ENCODE measurements at places on chromosomes 7 and 10.

DNA sequence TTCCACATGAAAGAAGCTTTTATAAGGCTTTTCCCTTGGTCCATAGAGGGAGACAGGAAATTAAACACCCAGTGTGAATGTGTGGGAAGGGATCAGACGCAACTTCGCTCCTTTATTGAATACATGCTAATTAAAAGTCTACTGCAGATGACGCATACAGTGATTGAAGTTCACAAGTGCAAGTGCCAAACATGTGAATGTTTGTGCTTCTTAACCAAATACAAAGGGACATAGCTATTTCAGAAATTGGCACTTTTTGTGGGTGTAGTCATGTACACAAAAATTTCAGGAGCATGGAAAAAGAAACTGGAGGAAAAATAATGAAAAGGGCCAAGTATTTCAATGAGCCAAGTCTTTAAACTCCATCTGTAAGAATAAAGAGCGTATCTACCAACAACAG, 283.7 kb downstream of the SKAP2 start:
- DNase-seq = no peak

GRCh38 chr10:93436591-93437085, 45.5 kb downstream of the MYOF start:
- no peak for DNase-seq

DNA sequence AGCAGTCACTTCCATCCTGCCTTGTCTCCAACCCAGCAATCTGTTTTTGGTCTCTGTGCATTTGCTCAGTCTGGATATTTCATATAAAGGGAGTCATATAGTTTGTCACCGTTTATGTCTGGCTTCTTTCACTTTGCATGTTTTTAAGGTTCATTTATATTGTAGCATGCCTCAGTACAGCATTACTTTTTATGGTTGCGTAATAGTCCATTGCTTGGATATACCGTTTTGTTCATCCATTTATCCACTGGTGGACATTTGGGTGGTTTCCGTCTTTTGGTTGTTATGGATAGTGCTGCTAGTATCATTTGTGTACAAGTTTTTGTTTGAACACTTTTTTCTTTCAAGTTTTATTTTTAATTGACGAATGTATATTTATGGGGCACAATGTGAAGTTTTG, 18.2 kb downstream of the TBC1D12 start:
- no peak for DNase-seq

GRCh38 chr7:81161451-81162075, 242.7 kb upstream of the SEMA3C start:
- DNase-seq = no peak

DNA sequence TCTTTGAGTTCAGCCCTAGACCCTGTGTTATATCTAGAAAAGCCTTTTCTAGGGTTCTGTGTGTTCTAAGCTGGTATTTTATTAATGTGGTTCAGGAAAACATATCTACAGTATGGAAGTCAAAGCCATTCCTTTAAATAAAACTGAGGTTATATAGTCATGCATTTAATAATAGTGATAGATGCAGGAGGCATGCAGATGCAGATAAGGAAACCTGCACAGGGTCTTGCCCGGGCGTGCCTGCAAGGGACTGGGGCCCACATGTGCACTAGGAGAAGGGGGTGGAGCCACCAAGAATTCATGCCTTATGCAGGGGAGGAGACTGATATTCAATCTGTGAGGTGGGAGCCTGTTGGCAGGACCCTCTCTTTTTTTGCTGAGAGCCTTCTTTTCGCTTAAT, 171.5 kb downstream of the PRPF18 start:
- DNase-seq = no peak

- no peak for DNase-seq
Measured at GRCh38 chr10:114026189-114027040, 17.3 kb upstream of the ADRB1 start.

GRCh38 chr7:1124816-1125602, 35.0 kb downstream of the ZFAND2A start:
- no peak for DNase-seq

DNA sequence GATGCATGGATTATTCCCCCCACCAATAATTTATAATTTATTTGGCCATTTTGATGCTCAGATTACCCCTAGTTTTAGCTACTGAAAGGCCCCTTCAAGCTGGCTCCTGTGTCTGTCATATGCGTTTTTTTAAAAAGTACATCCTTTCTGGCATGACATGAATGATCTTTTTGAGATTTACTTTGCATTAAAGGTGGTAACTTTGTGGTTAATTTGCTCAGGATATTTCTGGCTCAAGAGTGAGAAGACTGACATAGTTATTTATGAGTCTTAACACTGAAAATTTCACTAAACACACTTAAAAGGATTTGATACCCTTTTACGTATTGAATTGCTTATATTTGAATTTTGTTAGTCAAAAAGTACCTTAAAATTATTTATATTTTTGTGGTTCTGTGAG, 5.4 kb downstream of the SMC3 start:
- no peak for DNase-seq

DNA sequence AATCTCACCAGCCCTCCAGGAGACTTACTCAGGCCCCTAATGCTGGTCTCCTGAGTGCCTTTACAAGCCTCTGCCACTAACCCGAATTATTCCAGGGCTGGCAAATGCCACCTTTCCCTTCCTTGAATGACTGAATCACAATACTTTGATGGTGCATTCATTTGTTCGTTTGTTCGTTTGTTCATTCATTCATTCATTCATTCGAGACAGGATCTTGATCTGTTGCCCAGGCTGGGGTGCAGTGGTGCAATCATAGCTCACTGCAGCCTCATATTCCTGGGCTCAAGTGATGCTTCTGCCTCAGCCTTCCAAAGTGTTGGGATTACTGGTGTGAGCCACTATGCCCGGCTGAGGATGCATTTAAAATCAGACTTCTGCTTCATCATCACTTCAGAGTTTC, 6.0 kb downstream of the ZNF12 start:
- DNase-seq = no peak

- no peak for DNase-seq
Measured at GRCh38 chr10:22657024-22657423, 57.4 kb downstream of the PIP4K2A start.

- DNase-seq = no peak
Measured at GRCh38 chr10:71127104-71127503, 85.3 kb upstream of the UNC5B start.

DNA sequence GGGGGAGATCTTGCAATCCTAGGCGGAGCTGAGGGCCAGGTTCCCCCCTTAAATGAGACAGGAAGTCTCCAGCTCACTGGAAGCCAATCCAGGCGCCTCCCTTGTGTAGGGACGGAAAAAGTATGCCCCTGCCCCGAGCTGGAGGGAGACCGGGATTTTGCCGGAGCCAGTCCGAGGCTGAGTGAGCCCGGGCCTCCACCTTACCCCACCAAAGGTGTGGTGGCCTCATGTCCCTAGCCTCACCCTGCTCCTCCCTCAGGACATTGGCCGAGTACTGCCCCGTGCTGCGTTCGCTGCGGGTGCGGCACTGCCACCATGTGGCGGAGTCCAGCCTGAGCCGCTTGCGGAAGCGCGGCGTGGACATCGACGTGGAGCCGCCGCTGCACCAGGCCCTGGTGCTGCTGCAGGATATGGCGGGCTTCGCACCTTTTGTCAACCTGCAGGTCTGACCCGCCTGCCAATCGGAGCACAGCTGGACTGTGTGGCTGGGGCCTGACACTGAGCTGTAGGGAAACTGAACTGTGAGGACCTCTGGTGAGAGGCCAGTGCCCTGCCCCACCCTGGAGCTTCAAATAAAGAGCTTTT, 2.0 kb downstream of the FBXL15 start:
- DNase-seq = no peak

DNA sequence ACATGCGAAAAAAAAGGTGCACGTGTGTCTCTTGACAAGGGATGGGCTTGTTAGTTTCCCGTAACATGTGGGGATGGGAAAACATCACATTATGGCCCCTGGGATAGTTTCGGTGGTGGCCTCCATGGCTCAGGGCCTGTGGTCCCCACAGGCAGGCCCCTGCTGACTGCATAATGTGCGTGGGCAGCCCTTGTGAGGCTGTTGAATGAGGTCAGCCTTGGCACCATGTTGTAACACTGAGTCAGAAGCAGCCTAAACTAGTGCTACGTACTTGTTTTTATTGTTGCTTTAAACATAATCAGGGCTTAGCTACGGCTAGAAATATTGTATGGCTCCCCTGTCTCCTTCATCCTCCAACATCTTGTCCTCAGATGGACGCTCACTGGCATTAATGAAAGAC, 80.6 kb downstream of the BEND7 start:
- no peak for DNase-seq

DNA sequence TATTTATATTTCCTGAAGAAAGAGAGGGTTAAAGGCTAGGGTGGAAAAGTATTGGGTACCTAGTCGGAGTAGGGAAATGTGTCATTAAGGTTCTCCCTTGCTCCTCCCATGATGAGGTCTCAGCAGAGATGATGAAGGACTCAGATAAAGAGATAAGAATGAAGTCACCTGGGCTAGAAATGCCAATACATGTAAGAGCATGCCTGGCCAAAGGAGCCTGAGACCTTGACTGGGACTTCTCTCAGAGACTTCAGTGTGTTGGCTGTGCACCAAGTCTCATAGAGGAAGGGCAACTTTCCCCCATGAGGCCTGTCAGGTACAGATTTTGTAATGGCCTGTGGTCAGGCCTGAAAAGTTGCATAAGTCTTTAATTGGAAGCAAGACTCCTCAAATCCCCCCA, 361.0 kb upstream of the CDC14C start:
- DNase-seq = no peak

DNA sequence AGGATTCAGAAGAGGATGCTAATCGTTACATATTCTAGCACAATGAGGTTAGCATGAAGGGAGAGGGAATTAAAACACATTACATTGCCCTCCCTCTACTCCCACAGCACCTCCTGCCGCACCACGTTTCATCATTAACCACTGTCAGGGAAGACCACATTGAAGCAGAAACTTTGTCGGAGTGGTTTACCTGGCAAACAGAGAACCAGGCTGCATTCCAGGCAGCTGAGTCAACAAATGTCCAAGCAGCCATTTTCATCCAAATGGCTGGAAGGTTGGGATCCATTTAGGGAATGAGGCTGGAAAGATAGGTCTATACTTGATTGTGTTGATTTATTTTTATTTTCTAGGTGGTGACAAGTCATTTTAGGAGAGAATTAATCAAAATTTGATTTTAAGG, 273.6 kb downstream of the DYNC1I1 start:
- peak; percentile 73 for DNase-seq

GRCh38 chr10:16519908-16520861, 1.5 kb downstream of the C1QL3 start:
- no peak for DNase-seq

GRCh38 chr10:117619707-117620405, 77.3 kb downstream of the EMX2 start:
- DNase-seq = no peak

GRCh38 chr10:11197266-11197712, 179.6 kb downstream of the CELF2 start:
- DNase-seq = no peak

DNA sequence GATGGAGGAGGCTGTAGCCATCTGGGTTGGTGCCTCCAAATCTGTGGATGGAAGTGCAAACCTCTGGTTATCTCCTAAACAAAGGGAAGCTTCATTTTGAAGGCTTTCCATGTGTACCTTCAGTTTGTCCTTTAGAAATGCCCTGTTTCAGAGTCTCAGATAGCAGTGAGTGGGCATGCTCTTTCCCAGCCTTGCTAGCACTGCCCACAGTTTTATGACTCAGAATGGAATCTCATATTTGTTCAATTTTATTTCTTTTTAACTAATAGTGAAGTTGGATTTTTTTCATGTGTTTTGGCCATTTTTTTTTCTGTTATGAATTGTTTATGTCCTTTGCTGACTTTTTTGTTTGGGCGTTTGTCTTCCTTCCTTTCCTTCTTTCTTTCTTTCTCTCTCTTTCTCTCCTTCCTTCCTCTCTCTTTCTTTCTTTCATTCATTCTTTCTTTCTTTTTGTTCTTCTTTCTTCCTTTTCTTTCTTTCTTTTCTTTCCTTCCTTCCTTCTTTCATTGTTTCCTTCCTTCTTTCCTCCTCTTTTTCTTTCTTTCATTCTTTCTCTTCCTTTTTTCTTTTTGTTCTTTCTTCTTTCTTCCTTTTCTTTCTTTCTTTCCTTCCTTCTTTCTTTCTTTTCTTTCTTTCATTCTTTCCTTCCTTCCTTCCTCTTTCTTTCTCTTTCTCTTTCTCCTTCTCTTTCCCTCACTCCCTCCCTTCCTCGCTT, 25.6 kb downstream of the PRF1 start:
- no peak for DNase-seq

GRCh38 chr7:38321515-38321944, 48.1 kb upstream of the TARP start:
- DNase-seq = no peak

DNA sequence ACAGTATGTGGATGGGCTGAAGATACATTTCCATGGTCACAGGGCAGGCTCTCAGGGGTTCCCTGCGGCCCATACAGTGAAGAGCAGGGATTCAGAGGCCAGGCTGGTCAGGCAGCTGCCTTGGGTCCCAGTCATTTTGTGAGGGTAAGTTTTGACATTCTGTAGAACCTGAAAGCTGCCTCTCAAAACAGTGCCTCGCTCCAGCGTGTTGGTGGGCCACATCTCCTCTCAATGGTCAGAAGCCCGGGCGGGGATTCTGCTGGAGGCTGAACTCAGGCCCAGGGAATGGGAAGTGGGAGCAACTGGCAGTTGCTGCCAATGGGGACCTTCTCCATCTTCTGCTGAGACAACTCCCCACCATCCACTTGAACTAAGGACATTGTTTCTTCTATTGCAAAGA, 190.0 kb downstream of the PTPN20 start:
- DNase-seq = no peak

DNA sequence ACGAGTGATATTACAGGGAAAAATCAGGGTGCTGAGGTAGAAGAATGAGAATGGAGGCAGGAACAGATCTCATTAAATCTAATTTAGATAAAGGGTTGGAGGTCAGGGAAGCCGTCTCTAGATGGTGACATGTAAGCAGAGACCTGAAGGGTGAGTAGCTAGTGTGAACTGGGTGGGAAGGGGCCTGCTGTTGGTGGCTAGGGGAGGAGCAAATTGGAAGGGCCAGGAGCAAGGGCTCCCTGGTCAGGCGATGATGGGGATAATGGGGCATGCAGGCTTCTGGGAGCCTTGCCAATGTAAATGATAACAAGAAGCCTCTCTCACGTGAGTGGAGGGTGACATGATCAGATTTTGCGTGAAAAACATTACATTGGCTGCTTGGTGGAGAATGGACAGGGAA, 76.3 kb downstream of the WDFY4 start:
- DNase-seq = no peak

DNA sequence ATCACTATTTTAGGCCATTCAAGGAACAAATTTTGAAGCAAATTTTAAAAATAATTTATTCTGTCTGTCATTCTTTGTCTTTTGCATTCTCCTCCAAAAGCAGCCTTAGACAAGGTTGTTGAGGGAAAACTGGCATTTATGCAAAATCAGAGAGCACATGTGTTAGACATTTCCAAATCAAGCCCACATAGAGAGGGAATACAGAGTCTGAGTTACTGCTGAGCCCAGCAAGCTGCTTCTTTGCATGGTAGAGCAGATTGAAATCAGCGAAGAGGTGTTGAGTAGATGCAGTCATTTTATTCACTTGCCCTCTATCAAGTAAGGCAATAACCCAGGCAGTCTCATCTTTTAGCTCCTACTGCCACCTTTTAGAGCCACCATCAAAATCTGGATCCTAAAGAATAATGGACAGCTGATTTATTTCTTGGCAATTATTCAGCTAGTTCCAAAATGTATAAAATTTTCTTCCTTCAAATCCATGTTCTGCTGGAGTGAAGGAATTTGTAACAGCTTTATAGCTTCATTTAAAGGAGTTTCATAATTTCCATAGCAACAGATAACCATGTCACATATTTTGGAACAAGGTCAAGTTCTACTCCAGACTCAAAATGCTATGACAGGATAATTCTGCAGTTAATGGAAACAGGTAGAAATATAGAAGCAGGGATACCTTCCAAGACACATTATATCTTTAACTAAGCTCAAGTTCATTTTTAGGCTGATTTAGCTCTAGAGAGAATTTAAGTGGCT, 7.3 kb upstream of the PCDH15 start:
- no peak for DNase-seq

- no peak for DNase-seq
Measured at GRCh38 chr10:122730238-122730637, 30.6 kb upstream of the C10orf120 start.
